ENCODE measurements at places on chromosomes 7 and 10.

DNA sequence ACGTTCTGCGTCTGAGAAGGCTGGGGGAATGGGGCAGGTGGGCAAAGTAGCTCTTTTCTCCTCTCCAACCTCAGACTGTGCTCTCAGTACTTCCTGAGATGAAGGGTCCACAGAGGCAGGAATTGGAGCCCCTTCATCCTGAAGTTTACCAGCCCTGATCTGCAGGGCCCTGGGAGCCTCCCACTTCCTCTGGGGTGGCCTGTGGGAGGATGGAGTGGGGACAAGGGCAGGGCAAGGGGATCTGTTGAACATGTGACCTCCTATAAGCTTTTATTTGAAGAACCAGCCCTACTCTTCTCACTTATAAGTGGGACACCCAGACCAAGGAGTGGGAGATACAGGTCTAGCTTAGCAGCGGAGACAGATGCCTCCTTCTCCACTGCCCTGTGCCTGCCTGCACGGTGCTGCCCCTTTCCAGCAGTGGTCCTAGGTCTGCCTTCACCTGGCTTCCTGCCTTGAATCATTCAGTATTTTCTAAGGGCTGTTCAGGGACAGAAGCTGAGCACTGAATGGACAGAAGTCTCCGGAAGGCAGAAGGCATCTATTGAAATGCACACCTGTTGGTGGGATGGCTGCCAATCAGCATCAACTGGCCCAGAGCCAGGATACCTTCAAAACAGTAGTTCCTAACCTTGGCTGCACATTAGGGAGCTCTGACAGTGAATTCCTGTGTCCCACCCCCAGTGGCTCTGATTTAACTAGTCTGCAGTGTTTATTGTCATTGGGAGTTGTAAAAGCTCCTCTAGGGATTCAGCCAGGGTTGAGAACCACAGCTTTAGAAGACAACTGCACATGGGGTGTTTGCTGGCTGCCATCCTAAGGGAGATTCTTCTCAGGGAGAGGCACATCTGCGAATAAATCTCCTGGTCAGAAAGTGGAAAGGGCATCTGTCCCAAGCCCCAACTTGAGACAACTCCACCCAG lies 2.7 kb upstream of the ARHGAP22 start:
- no peak for DNase-seq

DNA sequence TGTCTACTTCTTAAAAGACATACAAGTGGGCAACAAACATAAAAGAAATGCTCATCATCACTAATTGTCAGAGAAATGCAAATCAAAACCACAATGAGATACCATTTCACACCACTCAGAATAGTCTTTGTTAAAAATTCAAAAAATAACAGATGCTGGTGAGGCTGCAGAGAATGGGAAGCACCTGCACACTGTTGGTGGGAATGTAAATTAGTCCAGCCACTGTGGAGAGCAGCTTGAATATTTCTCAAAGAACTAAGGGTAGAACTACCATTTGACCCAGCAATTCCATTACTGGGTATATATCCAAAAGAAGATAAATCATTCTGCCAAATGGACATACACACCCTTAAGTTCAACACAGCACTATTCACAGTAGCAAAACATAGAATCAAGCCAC lies 61.8 kb upstream of the STEAP1 start:
- DNase-seq = no peak

GRCh38 chr10:96074776-96075175 lies 31.4 kb downstream of the CCNJ start:
- DNase-seq = no peak

GRCh38 chr7:75958802-75959543 lies 35.4 kb downstream of the TMEM120A start:
- no peak for DNase-seq

- DNase-seq = no peak
Observed at GRCh38 chr7:81491573-81491972, 278.3 kb downstream of the HGF start.

- no peak for DNase-seq
Observed at GRCh38 chr7:137975221-137975620, 26.7 kb downstream of the CREB3L2 start.

DNA sequence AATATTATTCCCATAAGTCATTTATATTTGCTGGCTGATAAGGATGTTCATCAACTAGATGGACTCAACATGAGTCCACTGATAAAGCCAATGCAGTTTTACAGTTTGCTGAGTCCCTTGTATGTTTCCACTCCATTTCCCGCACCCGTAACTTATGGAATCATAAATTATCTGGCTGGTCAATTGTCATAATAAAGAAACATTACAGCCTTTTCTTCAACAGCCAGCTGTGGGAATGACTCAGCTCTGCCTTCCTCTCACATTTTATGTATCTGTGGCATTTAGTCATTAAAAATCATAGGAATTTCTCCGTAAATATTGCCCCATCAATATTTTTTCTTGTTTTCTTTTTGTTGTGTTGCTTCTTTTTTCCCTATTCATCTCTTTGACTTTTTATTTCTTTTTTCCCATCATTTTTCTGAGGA lies 22.3 kb upstream of the TMEM26 start:
- no peak for DNase-seq

GRCh38 chr10:78523453-78523852 lies 489.8 kb downstream of the RPS24 start:
- no peak for DNase-seq

DNA sequence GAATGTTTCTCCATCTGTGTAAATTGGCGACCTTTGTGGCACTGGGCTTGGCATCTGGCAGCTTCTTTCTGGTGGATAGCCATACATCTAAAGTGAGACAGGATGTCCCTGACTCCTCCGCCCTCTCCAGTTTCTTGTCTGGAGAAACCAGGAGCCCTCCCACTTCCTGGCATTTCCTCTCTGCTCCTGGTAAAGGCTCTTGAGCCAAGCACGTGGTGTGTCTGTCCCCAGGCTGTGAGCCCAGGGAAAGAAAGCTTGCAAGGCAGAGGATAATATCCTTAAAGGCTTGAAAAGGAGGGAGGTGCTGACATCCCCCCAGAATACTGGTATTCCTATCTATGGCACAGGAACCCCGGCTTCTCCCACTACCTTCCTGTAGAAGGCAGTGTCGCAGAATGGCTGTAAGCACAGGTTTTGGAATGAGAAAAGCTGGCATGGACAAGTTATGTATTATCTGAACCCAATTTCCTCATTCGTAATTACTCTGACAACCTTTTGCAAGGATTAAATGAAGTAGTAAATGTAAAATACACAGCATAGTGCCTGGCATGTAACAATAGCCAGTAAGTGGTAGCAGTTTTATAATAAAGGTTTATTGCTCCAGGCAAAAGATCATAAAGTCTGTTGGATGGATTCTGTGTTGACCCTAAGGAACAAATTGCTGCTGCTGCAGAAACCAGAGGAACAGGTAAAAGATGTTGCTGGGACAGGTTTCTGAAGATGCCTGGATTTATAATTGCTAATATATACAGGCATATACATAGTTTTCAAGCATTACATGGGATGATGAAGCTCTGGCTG lies 11.8 kb upstream of the ACSL5 start:
- no peak for DNase-seq

- no peak for DNase-seq
Observed at GRCh38 chr10:52455098-52455497, 141.0 kb downstream of the DKK1 start.

DNA sequence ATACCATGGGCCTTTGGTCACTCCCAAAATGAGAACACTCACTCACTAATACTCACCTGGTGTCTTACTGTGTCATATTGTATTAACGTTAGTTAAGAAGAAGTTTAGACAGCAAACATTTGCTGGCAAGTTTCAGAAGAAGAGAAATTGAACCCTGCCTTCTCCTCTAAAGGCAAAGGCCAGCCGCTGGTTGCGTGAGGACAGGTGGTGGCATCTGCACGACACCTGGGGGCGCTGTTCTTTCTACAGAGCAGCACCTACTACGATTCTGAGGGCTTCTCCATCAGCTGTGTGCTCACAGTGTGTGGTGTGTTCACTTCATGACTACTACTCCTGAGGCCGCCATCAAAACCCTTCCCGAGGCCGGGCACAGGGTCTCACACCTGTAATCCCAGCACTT lies 17.9 kb upstream of the CLEC2L start:
- DNase-seq = peak; percentile 82

All from WTC11 (cell line).